Calu3 (cell line): ENCODE measurements at places on chromosomes 5 and 9. TPM values are rescaled to one million over a fixed set of nuclear protein-coding genes. Genes with fewer than 3 reads are reported as not detected.

DNA sequence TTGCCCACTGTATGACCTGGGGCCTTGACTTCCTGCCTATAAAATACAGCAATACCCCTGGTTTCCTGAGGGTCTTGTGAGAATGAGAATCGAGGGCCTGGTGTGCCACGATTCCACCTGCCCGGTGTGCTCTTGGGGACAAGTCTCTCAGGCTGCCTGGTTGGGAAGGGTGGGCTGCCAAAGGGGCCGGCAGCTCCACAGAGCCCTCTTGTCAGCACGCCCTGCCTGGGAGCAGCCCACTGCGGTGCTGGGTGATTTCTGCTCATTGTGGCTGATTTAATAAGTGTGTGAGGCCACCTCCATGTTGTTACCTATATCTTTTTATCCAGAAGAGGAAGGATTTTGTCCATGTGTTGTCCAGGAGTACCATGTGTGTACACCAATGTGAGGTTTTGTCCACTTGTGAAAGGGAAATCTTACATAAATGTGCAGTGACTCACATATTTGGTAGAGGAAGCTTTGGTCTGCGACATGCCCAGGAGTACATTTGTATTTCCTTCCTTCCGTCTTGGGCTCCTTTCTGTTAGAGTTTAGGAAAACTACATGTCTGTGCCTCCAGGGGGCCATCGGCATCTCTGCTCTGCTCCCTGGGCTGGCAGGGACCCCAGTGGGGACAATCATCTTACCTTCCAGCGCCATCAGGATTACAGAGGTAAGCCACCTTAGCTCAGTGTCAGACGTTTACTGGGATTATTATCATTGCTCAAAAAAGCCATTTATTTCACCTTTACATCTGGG is 108.6 kb downstream of the PHF2 start:
- no peak overlapping the region for H3K27ac ChIP-seq
- H3K4me3 ChIP-seq = no peak overlapping the region
- H3K4me1 ChIP-seq = peaks cover 9% of the 10 kb centered on the region
- peaks cover 24% of the 10 kb centered on the region for H3K27me3 ChIP-seq
- no peak for DNase-seq
- no peaks in the 10 kb centered on the region for H3K36me3 ChIP-seq

Gene PCDHGA3
- not detected in 2 replicates for total RNA-seq

DNA sequence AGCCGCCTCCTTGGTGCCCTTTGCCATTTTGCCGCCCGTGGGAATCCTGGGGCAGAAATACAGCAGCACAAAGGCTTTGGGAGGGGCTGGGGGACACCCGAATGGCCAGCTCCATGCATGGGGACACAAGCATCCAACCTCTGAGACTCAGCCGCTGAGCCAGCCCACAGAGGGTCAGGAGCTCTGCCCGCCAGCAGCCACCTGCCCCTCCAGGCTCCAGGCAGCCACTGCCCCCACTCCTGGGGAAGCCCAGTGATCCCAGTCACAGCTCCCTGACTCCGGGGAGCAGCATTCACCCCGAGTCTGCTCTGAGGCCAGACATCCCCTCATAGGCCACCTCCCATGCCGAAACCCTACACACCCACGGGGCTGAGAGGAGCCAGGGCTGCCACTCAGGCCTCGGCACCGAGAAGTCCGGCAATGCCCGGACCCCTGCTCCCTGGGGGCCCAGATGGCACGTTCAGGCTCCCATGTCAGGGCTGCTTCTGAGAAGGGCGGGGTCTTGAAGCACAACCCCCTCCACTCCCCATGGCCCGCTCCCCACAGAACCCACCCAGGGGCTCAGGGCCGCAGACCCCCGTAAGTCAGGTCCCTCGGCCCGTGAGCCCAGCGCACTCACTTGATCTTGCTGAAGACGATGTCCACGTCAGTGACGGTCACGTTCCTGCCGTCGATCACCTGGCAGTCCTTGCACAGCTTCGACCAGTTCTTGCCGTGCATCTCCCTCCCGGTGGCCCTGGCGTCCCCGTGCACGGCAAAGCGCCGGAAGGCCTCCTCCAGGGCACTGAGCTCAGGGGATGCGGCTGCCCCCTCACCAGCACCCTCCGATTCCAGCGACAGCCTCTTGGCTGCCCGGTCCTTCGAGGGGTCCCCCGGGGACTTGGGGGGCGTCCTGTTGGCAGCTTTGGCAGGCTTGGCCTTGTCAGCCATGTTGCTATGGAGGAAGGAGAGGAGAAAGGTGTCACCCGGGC is 15.7 kb downstream of the TPPP start:
- peaks cover 46% of the 10 kb centered on the region for H3K36me3 ChIP-seq
- H3K27me3 ChIP-seq = peaks cover 13% of the 10 kb centered on the region
- no peak overlapping the region for H3K4me3 ChIP-seq
- H3K4me1 ChIP-seq = peaks cover 6% of the 10 kb centered on the region

DNA sequence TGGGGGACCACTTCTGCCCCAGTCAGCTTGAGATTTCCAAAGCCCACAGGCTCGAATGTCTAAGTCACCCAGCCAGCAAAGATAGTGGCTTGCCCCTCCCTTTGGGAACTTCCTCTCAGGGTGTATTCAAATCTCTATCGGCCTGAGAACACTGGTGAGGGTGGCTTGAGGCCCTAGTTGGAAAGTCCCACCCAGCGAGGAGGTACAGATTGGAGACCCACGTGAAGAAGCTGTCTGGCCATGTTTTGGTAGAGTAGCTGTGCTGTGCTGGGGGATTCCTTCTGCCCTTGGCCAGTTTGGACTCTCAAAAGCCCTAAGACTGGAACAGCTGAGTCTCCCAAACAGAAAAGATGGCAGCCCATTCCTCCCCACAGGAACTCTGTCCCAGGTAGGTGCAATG is 172.7 kb upstream of the RIOK2 start:
- no peak overlapping the region for H3K4me3 ChIP-seq
- H3K36me3 ChIP-seq = no peaks in the 10 kb centered on the region
- DNase-seq = no peak

GRCh38 chr9:116605060-116605459 is 82.0 kb upstream of the TRIM32 start:
- no peaks in the 10 kb centered on the region for H3K36me3 ChIP-seq
- no peak overlapping the region for H3K27ac ChIP-seq
- no peaks in the 10 kb centered on the region for H3K4me1 ChIP-seq
- DNase-seq = no peak
- no peak overlapping the region for H3K4me3 ChIP-seq

GRCh38 chr5:67732471-67732870 is 483.1 kb upstream of the PIK3R1 start:
- no peak for DNase-seq
- peaks cover 26% of the 10 kb centered on the region for H3K4me1 ChIP-seq
- no peak overlapping the region for H3K27ac ChIP-seq
- no peaks in the 10 kb centered on the region for H3K27me3 ChIP-seq

DNA sequence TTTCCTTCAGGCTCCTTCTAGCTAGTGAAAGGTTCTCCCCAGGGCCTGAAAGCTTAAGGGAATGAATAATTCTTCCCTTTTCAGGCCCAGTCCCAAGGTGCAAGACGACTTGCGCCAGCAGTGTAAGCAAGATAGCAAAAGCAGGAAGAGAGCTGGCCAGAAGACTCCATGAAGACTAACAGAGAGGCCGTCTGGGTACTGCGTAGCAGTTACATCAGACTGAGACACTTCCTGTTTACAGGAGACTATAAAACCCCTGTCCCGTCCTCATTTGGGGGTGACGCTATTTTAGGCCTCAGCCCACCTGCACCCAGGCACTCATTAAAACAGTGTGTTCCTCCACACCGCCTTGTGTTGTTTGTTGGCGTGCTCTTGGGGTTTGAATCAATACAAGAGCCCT is 90.7 kb upstream of the MOCS2 start:
- no peak for DNase-seq
- no peaks in the 10 kb centered on the region for H3K27me3 ChIP-seq
- no peaks in the 10 kb centered on the region for H3K4me1 ChIP-seq
- no peak overlapping the region for H3K4me3 ChIP-seq
- no peak overlapping the region for H3K27ac ChIP-seq

Gene TLE4
- 0.97 and 2.3 TPM in 2 replicates for total RNA-seq

- DNase-seq = no peak
- no peaks in the 10 kb centered on the region for H3K36me3 ChIP-seq
- no peak overlapping the region for H3K4me3 ChIP-seq
- no peaks in the 10 kb centered on the region for H3K4me1 ChIP-seq
Observed at GRCh38 chr9:26754509-26755164, 138.0 kb downstream of the CAAP1 start.

Gene STING1
- total RNA-seq = 34.1 and 79.6 TPM in 2 replicates

GRCh38 chr5:5278201-5278814 is 138.2 kb downstream of the ADAMTS16 start:
- no peaks in the 10 kb centered on the region for H3K27me3 ChIP-seq
- no peaks in the 10 kb centered on the region for H3K36me3 ChIP-seq
- no peak overlapping the region for H3K4me3 ChIP-seq
- DNase-seq = no peak
- H3K4me1 ChIP-seq = no peaks in the 10 kb centered on the region

DNA sequence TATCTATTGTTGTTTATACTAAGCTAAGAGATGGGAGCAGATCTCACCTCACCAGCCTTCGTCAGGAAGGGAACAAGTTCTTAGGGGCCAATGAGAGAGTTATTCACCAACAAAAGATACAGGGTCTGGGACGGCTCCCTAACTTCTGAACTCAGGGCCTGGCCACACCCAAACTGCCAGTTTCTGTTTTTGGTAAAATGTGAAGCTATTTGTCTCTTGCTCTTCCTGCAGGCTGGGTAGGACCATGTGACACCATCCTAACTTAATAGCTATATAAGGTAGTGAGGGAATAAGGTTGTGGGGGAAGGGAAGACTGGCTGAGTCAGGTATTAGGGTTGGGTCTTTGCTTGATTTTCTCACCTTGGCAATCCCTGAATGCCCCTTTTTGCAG is 480.5 kb downstream of the KDM4C start:
- DNase-seq = no peak
- H3K27ac ChIP-seq = no peak overlapping the region
- H3K36me3 ChIP-seq = no peaks in the 10 kb centered on the region
- no peaks in the 10 kb centered on the region for H3K4me1 ChIP-seq

Gene ACER2
- 7.6 and 10.0 TPM in 2 replicates for total RNA-seq

Gene PHF24
- total RNA-seq = not detected in 2 replicates

DNA sequence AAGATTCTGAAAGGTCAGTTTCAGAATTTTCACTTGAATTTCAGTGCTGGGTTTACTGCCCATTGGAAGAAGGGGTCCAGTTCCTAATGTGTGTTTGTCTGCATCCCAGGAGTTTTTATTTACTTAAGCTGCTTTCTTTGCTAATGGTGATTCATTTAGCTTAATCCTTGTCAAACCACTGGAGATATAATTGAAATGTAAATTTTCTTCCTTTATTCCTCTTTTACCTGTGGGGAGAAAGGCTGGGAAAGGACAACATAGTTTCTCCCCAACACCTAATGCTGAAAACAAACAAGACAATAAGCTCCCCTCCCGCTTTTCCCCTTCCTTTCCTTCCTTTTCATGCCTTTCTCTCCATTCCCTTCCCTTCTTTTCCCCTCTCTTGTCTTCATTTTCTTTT is 185.8 kb downstream of the KCTD16 start:
- no peaks in the 10 kb centered on the region for H3K36me3 ChIP-seq
- no peak for DNase-seq
- no peaks in the 10 kb centered on the region for H3K4me1 ChIP-seq
- H3K27ac ChIP-seq = no peak overlapping the region
- H3K4me3 ChIP-seq = no peak overlapping the region

DNA sequence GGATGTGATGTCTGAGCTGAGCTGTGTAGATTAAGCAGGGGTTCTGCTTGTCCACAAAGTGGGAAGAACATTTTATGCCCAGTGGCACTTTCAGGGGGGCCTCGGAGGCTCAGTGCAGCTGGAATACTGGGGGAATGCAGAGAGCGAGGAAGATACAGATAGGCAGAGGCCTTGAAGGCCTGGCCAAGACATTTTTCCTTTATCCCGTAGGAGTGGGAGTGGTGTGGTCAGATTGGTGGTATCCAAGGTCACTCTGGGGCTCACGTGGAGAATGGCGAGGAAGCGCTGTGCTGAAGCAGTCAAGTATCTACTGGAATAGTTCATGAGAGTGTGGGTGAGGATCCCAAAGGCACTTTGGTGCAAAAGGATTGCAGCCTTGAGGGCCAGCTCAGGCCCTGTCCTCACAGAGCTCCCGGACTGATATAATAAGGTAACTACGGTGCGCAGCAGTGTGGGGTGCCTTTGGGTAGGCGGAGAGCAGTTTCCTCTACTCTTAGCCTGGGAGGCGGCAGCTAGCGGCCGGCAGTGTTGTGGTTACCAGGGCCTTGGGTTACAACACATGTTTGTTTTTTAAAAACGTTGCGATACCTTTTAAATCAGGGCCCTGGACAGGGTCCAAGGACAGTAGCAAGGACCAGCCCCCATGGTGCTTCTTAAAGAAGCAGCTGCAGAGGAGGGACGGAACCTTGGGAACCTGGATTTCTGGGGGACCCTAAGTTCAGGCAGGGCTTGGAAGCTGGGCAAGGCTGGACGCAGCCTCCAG is 10.8 kb upstream of the CCDC69 start:
- DNase-seq = peak; percentile 30
- no peak overlapping the region for H3K4me3 ChIP-seq
- no peak overlapping the region for H3K27ac ChIP-seq
- H3K27me3 ChIP-seq = peaks cover 79% of the 10 kb centered on the region

- no peaks in the 10 kb centered on the region for H3K27me3 ChIP-seq
- no peak overlapping the region for H3K27ac ChIP-seq
- no peak for DNase-seq
- peaks cover 7% of the 10 kb centered on the region for H3K36me3 ChIP-seq
- no peak overlapping the region for H3K4me3 ChIP-seq
Observed at GRCh38 chr9:114281473-114282103, 41.3 kb upstream of the ORM1 start.

Gene PDE6A
- total RNA-seq = not detected in 2 replicates

DNA sequence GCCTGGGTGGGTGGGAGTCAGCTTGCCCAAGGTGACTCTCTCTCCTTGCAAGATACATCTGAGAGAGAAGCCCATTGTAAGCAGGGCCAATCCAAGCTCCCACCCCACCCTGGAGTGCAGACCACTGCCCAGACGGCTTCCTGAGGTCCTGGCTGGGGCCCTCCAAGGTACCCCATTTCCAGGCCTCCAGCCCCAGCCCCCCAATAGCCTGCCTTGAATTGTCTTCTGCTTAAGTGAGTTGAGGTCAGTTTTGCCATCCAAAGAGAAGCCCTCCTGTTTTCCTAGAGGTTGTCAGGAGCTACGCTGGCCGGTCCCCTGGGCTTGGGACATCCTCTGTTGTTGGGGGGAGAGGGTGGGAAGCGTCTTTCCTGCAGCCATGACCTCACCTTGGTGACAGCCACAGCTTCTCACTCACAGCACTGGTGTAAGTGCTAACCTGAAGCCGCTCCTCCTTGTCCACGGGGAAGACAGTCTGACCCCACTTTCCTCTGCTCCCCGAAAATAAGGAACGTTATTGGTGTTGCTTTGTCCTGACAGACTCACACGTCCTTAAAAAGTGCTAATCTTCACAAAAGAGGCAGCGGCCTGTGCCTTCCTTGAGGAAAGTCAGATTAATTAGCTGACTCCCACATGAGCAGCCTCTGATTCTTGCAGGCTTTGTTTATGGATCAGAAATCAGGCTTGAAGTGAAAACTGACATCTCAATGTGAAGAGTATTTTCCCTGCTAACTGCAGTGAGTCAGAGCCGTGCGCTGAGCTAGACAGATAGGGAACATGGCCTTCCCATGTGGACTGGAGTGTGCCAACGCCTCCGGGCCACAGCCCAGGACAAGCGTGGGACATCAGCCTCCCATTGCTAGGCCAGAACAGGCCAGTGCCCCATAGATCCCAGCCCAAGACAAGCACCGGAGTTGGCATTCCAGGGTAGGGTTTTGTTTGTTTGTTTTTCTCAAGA is 52.3 kb downstream of the ADAMTS2 start:
- no peak for DNase-seq
- no peaks in the 10 kb centered on the region for H3K36me3 ChIP-seq
- H3K27ac ChIP-seq = no peak overlapping the region
- H3K27me3 ChIP-seq = peaks cover 10% of the 10 kb centered on the region
- H3K4me3 ChIP-seq = no peak overlapping the region

- H3K4me3 ChIP-seq = no peak overlapping the region
- no peak overlapping the region for H3K27ac ChIP-seq
- H3K36me3 ChIP-seq = no peaks in the 10 kb centered on the region
- H3K27me3 ChIP-seq = peaks cover 14% of the 10 kb centered on the region
- H3K4me1 ChIP-seq = no peaks in the 10 kb centered on the region
Observed at GRCh38 chr9:85151162-85151561, 481.6 kb downstream of the NTRK2 start.
